ENCODE measurements at places on chromosomes 7 and 10.

GRCh38 chr7:120819861-120820260 lies 38.1 kb downstream of the TSPAN12 start:
- DNase-seq, result no peak

GRCh38 chr10:101545898-101546297 lies 42.2 kb downstream of the POLL start:
- DNase-seq, result no peak

DNA sequence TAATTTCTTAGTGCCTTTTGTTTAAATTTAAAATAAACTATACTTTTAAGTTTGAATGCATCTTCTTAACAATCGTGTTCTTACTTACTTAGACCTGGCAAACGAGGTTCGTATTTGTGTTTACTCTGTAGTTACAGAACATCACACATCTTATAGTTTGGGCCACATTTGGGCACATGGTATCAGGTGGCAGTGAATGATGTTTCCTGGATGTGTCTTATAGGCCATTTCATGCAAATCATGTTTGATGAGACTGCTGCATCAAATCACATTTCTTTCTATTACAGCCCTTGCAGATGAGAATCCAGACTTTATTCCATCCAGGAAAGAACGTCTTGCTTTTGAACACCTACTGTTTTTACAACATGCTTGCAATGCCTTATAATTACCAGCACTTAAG lies 78.5 kb downstream of the RBM33 start:
- no peak for DNase-seq

- DNase-seq, result no peak
Measured at GRCh38 chr7:80779456-80779855, 139.4 kb downstream of the SEMA3C start.

DNA sequence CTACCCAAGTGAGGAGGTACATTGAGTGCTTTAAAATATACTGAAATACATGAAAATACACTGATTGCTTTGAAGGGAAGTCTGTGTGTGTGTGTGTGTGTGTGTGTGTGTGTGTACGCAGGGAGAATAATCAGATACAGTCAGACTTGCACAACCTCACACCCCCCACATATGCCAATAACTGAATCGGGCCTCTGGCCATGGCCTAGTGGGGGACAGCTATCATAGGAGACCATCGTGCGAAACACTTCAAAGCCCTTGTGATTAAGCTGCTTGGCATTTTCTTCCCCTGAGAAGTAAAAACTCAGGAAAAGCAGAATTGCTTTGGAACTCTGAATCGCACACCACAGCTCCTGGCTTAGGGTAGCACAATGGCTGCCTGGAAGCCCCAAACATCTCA lies 135.1 kb downstream of the C10orf105 start:
- DNase-seq, result no peak

DNA sequence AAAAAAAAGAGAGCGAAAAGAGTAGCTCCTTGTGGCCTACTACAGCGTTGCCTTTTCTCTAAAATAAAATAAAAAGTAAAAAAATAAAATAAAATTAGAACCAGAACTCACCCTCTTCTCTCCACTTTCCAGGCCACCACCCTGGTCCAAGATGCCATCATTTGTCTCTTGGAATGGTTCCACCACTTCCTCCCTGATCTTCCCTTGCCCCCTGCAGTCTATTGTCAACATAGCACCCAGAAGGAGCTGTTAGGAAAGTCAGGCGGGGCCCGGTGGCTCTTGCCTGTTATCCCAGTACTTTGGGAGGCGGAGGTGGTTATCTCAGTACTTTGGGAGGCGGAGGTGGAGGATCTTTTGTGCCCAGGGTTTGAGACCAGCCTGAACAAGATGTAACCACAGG lies 7.6 kb upstream of the GRID2IP start:
- no peak for DNase-seq

DNA sequence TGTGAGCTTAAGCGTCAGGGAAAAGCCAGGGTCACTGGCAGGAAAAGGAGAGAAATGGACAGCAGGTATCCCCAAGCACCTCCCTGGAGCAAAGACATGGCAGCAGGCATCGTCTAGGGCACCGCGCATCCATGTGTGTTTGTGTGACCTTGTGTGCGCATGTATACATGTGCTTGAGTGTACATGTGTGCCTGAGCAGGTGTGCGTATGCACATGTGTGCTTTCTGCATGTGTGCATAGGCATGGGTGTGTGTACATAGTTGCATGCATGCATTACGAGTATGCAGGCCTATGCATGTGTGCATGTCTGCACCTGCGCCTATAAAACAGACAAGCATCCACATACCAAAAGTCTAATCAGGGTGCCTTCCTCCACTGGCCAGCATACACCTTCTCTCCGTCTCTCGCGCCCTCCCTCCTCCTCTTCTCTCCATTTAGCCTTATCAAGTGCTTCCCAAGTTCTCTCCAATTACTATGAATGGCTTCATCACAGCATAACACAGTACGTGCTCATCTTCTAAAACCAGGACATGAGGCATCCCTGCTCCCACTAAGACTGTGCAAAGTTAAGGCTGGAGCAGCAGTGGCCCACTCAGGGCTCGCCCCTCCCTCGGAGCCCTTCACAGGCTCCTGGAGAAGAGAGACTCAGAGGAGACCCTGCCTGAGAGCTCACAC lies 30.6 kb downstream of the RASGEF1A start:
- no peak for DNase-seq

- DNase-seq, result no peak
Measured at GRCh38 chr10:22640359-22640758, 74.0 kb downstream of the PIP4K2A start.

All from cerebellum (tissue), 4 donors.